ENCODE measurements at places on chromosomes 12 and 14.

- DNase-seq = no peak
These were observed 63.8 kb downstream of the PRKCH start for GRCh38 chr14:61385002-61385685.

DNA sequence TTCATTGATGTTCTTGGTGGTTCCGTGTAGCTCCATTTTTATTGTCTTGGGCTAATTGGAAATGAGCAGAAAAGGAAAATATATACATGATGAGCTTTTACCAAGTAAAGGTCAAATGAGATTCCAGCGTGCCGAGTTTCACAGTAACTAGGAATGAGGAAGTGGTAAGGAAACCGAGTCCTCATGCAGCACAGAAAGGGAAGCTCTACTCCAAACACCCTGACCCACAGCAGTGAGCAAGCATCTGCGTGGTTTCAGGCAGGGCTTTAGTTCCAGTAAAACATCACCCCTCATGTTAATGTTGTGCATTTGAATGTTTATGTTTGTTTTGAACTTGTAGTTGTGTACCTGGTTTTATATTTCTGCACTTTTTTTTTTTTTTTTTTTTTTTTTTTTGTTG is 208.0 kb downstream of the SLC41A2 start:
- no peak for DNase-seq

DNA sequence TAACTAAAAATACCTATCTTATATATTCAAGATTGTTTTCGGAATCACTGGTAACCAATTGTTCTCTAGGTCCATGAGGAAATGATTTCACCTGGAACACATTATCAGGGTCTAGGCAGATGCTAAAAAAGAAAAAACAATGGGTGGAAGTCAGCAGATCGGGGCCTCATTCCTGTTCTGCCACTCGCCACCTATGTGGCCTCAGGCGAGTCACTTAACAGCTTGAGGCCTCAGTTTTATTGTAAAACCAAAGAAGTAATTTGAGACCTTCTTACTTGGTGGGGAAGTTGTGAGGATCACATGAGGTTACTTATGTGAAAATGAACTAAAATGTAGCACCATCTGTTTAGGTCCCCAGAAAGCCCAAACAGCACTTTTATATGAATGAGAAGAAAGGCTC is 6.2 kb upstream of the RNASE10 start:
- no peak for DNase-seq

DNA sequence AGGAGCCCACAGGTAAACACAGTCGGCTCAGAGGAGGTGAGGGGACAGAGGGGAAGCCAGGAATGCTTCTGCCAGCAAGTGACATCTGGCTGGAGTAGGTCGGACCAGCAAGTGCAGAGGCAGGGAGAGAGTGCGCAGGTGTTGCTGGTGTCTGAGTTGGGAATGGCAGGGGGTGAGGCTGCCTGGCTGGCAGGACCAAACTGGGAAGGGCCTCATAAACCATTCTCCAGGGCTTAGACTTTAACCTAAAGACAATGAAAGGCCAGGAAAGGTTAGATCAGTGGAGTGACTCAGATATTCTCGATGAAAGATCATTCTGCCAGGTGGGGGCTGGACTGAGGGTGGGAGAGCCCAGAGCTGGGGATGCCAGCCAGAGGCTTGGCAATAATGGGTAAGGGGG is 66.4 kb downstream of the ITPK1 start:
- DNase-seq = no peak

DNA sequence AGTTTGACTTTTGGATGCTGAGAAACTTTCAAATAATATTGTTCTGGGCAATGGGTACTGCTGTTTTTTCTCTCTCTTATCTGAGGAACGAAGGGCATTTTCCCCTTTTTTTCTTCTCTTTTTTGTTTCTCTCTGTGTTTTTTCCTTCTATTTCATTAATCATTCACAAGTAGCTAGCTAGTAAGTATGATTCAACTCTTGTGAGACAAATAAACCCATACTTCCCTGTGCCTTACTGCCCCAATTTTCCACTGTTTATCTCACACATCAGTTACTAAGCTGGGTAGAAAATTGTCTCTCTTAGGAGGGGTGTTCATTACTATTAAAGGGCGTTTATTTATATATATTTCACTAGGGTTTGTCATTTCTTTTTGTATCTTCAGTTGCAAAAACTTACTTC is 437.6 kb downstream of the RERGL start:
- DNase-seq = no peak

DNA sequence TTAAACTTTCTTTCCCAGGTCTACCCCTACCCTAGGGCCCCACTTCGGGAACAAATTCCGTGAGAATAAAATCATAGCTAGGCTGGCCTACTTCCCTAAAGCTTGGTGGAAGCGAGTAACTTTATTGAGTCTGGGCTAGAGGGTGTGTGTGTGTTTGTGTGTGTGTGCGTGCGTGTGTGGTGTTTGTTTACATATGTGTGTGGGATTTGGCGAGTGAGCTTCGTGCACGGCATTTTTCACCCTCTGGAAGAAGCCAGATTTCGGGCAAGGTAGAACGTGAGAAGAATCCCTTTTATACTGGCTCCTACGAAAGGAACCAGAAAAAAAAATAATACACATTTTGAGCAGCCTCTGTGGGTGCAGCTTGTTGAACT is 7.5 kb upstream of the LHX5 start:
- DNase-seq = no peak

DNA sequence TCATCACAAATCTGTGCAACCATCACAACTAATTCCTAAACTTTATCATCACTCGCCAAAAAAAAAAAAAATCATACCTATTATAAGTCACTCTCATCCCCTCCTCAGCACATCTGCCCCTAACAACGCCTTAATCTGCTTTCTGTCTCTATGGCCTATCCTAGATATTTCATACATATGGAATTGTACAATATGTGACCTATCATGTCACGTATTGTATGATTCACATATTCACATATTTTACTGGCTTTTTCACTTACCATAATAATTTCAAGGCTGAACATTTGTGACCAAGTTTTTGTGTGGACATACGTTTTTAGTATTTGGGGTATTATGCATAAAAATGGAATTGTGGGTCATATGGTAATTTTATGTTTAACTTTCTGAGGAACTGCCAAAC is 400.7 kb downstream of the DAD1 start:
- no peak for DNase-seq

GRCh38 chr14:104665657-104666522 is 23.5 kb upstream of the INF2 start:
- no peak for DNase-seq

DNA sequence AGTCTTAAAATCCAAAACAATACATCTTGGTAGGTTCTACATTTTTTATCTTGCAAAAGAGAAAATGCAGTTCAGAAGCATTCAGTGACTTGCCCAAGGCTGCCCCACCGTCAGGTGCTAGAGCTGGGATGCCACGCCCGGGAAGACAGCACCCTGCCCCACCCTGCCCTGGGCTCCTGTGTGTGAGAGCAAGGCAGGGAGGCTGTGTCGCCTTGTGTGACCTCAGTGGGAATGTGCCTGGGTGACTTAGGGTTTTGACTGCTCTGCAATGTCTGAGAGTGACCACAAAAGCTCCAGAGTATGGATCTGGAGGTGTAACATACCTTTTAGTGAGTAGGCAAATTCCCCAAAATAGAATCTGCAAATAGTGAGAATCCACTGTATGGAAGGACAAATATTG is 60.0 kb downstream of the AACS start:
- no peak for DNase-seq

GRCh38 chr14:75941030-75941429 is 40.8 kb downstream of the TGFB3 start:
- DNase-seq = no peak

- DNase-seq = no peak
These were observed 93.9 kb downstream of the DYRK2 start for GRCh38 chr12:67742461-67742860.

GRCh38 chr12:131217024-131217586 is 263.4 kb downstream of the ADGRD1 start:
- DNase-seq = no peak

DNA sequence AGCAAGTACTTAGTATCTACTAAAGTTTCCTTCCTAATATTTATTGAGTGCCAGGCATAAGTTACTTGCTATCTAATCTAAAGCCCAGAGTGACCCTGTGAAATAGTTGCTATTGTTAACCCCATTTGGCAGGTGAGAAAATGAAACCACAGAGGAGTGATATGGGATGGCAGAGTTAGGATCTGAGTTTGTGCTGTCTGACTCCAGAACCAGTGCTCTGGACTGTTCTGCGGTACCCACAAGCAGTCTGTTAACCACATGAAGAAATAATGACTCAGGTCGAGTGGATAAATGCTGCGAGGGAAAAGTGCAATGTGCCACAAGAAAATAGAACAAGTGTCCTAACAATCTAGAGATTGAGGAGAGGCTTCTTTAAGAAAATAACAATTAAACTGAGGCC is 60.7 kb upstream of the GZMB start:
- no peak for DNase-seq

DNA sequence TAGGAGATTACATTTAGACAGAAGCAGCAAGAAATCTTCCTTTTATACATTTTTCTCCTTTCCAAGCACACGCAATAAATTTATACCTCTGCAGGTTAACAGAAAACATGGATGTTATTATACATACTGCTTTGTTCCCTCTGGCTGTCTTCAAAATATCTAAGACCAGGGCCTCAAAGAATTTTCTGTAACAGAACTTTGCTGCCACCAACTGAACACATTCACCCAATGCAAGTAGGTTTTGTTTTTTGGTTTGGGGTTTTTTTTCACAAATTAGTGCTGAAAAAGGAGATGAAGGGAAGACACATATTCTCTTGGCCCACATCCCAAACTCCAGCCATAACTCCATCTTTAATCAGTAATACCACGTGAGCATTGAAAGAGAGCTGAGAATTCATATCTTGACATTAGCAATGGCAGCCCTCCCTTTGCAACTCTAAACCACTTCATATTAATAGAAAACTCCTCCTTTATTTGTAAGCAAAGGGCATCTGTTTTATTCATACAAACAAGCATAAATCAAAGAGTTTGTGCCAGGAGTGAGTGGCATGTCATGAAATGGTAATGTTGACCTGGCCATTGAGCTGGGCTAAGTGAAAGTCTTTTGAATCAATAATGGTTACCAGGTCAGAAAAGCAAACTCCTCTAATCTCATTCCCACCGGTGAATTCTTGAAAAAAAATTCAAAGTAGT is 150.8 kb upstream of the FSCB start:
- DNase-seq = no peak

DNA sequence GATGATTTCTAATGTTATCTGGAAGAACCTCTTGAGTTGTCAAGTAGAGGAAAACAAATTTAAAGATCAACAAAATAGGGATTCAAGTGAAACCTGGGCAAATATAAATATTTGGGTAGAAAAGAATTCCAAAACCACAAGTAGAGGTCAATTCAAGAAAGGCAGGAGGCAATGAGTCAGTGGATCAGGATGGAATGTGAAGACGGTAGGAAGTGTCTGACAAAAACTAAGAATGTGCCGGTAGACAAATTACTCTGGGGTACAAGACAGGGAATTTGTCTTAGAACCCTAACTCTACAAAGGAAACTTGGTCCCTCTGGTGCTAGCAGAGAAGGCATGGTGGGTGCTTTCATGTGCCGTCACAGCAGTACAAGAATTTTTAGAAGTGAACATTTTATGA is 13.6 kb downstream of the ABCD2 start:
- DNase-seq = no peak

- DNase-seq = no peak
These were observed 156.2 kb downstream of the TMEM132C start for GRCh38 chr12:128423205-128423604.

DNA sequence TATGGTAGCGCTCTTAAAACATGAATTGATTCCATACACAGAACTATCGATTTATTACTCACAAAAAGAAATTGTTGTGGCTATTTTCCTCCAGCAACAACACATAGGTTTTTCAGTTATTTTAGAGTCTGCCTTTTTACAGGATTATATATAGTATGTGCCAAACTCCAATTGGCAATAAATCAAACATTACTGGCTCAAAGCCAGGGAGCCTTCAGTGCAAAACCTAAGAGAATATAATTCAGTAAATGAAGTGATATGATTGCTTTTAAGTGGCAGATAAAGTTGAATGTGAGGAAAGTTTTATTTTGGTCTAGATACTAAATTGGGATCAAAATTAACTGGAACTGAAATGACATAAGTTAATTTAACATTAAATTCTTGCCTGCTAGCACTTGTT is 234.8 kb downstream of the PIK3C2G start:
- no peak for DNase-seq

DNA sequence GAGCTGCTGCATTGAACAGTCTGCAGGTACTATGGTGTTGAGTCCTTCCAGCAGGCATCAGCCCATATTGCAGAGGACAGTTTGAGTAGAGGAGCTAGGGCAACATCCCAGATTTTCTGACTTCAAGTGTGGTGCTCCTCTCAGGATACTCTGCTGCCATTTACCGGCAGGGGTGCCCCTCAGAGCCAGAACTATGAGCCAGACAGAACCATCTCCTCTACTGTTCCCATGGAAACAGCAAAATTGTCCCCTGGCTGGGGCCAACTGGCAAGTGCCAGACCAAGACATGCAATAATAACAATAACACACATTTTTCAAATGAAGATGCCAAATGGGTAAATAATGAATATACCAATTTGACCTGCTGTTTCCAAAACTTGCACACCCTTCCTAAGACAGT is 102.9 kb downstream of the ADCK1 start:
- DNase-seq = peak; percentile 80

DNA sequence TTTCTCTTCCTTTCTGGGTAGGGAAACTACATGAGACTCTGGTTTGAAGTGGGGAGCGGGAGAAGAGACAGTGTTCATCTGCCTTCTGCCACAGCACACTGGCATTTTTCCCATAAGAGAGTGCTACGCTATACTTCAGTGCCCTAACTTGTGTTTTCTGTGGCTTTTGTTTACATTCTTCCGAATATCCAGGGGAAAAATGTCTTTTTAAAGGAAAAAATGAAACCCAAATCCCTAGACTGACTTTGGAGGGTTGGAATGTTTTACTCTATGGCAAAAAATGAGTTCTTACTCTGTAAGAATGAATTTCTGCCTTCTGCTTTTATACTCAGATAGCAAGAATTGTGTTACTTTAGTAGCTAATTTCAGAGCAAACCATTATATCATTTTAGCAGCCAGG is 88.1 kb upstream of the TMEM263 start:
- DNase-seq = no peak

GRCh38 chr12:93784339-93785086 is 107.3 kb downstream of the CRADD start:
- DNase-seq = no peak

DNA sequence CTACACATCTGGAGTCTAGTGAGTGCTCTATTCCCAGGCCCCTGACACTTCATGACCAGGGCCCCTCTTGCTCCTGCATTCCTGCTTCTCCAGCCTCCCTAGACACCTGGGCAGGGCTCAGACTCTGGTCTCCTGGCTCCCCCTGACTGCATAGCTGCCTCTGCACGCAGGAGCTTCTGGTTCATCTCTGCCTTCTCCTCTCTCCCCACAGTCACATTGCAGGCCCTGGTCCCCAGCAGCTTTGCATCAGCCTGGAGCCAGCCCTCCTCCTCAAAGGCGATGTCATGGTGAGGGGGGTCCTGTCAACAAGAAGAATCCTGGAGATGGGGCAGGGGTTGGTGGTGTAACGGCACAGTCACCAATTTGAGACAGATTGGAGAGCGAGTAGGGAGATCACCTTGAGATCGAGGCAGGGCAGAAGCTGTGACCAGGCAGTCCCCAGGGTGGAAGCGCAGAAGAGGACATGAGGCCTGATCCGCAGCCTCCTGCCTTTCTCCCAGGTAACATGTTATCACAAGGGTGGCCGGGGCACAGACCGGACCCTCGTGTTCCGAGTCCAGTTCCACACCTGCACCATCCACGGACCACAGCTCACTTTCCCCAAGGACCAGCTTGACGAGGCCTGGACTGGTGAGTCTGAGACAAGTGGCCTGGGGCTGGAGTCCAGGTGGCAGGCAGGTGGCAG is 8.1 kb downstream of the TNS2 start:
- DNase-seq = no peak

- DNase-seq = no peak
These were observed 90.9 kb upstream of the CCDC196 start for GRCh38 chr14:66395300-66395699.

GRCh38 chr12:50102131-50102531 is 1.7 kb upstream of the GPD1 start:
- DNase-seq = peak; percentile 79

All from cerebellum (tissue), 4 donors.